ENCODE measurements at places on chromosomes 12 and 14. TPM values are rescaled to one million over a fixed set of nuclear protein-coding genes. Genes with fewer than 3 reads are reported as not detected.

Gene RNASE7
- total RNA-seq = not detected

Gene ACYP1
- total RNA-seq = 2.9 TPM

DNA sequence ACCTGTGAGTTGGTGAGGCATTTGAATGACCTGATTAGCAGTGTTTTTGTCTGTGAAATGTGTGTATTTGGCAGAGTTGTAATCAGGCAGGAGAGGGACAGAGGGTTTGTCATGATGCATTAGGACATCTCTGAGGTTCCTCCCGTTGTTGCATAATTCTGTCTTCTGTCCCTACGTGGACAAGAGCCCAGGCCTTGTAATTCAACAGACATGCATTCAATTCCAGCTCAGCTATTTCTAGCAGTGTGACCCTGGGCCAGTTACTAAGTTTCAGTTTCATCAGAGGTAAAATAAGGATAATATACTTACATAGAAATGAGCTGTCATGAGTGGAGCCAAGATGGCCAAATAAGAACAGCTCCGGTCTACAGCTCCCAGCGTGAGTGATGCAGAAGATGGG is 208.6 kb downstream of the SLC38A4 start:
- peak; percentile 91 for DNase-seq

Gene TCL1A
- total RNA-seq = not detected

Gene CPNE6
- total RNA-seq = not detected

- peak; percentile 97 for DNase-seq
Measured at GRCh38 chr12:108609537-108610335, 11.9 kb upstream of the TMEM119 start.

- no peak for DNase-seq
Measured at GRCh38 chr12:48034835-48035805, 30.8 kb upstream of the COL2A1 start.

DNA sequence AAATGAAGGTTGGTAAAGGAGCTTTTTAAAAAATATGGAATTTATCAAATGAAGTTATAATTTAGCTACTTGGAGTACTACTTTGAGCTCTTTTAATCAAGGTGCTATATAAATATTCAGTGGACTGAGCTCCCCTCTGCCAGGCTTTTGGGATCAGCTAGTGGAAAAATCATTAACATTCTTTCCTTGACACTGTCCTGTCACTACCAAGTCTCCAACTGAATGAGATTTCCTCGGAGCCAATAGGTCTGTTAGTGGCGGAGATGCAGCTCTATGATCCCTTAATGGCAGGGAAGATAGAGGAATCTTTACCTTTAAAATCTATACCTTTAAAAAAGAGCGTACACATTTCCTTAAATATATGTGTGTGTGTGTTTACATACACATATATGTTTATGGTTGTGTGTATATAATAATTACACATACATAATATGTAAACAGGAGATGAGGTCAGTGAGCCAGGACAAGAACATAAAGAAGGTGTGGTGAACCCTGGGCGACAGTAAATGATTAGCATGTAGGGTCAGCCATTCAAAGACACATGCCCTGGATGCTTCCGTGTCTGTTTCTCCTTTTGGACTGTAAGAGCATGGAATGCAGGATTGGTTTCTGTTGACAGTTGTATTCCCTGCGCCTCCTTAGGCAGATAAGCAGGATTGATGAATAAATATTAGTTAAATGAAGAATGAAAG is 47.7 kb upstream of the ATP2A2 start:
- DNase-seq = no peak

GRCh38 chr12:21223930-21224329 is 92.9 kb downstream of the SLCO1B1 start:
- DNase-seq = no peak

- DNase-seq = peak; percentile 5
Measured at GRCh38 chr14:32311294-32312009, 17.6 kb upstream of the AKAP6 start.

DNA sequence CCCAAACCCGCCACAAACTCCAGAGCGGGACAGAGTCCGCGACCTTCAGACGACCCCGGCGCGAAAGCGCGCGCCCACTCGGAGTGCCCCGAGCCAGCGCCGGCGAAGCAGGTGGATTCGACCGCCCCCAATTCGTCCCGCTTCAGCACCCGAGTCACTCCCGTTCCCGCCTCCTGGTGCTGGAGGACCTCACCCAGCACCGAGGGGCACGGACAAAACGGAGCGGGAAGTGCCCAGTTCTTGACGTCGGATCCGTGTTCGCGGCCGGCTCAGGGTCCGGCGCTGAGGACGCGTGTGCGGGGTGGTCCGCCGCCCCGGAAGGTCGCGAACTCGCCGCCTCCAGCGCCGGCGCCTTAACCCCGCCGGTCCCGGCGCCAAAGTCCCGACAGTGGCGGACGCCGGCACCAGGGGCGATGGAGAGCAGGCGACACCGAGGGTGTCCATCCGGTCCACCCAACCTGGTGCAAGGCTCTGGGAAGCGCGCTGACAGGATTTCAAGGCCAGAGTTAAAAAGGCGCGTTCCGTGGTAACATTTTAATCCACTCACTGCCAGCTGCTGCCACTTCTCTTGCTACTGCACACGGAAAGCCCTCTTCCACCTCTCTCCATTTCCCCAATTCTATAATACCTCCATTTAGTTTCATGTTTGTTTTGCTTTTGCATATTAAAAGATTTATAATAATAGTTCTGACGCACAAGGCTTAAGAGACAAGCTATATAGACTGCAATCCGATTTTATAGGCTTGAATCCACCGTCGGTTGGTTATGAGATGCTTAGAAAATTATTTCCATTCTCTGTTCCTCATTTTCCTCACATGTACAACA is 240.0 kb upstream of the CPNE8 start:
- peak; percentile 20 for DNase-seq

DNA sequence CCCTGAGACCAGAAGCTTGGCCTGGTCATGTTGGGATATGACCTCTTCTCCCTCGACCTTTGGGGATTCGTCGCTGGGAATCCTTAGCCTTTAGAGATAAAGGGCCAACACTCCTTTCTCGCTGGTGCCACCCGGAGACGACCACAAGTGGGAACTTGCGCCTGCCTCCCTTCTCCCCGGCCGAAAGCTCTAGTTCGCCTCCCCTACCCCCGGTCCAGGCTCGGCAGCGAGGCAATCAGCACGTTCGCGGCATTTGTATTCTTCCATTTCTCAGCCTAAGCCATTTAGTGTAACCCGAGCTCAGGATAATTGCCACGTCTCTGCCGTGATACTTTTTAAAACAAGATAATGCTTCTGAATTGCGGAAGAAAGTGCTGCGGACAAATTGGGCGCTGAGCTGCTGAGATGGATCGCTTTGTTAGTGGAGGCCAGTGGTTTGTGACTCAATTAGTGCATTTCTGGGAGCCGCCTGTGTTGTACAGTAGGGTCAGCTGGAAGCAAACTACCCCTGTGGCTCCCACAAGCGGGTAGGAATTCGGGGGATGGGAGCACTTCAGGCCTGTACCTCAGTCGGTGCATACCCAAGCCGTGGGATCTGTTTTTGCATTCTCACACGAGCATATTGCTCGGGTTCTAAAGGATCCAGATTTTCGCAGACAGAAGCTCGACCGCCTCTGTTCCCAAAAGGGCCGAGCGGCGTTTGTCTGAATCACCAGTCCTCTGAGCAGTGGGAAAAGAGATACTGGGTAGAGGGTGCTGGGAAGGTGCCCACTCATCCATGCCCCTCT is 6.8 kb upstream of the SIX1 start:
- no peak for DNase-seq

DNA sequence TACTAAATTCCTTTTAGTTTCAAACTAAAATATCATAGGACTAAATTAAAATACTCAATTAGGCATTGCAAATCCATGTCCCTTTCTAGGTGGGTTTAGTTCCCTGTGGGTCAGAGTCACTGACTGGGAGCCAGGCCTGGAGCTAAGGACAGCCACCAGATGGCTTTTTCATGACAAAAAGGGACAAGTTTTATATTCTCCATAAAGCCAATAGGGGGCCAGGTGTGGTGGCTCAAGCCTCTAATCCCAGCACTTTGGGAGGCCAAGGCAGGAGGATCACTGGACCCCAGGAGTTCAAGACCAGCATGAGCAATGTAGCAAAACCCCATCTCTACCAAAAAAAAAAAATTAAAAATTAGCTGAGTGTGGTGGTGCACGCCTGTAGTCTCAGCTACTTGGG is 35.4 kb upstream of the EIF5 start:
- no peak for DNase-seq

Gene C1QL4
- not detected for total RNA-seq

- peak; percentile 93 for DNase-seq
Measured at GRCh38 chr12:92973614-92974013, 44.5 kb upstream of the EEA1 start.

Gene LTBP2
- 210 TPM for total RNA-seq

Gene TRHDE
- total RNA-seq = 20.9 TPM
